CD8-positive, alpha-beta T cell (primary cell): ENCODE measurements at places on chromosomes 7 and 10.

DNA sequence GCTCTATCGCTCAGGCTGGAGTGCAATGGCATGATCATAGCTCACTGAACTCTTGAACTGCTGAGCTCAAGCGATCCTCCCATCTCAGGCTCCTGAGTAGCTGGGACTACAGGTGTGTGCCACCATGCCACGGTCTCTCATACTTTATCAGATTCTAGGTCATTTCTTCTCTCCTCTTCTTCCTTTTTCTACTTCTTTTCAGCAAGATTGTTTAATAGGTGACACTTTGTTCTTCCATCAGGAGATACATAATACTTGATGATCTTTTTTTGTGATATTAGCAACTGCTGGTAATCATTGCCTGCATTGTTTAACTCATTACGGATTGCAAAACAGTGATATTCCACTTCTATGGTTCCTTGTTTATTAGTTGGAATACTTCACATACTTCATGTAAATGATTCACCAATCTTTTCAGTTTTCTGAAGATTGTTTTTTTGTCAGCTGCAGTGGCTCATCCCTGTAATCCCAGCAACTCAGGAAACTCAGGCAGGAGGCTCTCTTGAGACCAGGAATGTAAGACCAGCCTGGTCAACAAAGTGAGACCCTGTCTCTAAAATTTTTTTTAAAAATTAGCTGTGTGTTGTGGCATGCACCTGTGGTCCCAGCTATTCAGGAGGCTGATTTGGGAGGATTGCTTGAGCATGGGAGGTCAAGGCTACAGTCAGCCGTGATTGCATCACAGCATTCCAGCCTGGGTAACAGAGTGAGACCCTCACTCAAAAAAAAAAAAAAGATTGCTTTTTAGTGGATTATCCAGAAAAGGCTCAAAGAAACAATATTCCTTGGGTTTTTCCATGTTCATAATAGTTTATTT is 36.2 kb upstream of the CHST3 start:
- DNase-seq, result no peak

DNA sequence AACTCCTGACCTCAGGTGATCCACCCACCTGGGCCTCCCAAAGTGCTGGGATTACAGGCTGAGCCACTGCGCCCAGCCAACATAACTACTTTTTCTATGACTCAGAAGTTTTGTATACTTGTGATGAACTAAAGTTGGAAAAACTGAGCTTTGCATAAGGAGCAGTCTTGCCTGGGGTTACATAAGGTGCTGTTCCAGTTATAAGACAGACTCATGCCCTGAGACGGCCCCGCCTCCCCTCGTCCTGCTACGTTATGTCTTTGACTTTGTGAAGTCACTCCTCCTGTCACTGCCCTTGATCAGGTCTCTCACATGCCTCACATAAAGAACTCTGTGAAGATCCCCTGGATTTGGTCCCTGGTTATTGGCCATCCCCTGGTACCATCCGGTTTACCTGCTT is 40.4 kb upstream of the OPN4 start:
- no peak for DNase-seq

GRCh38 chr10:8213735-8214134 is 159.2 kb downstream of the GATA3 start:
- DNase-seq, result no peak

- DNase-seq, result no peak
These were observed 37.2 kb upstream of the RTKN2 start for GRCh38 chr10:62305813-62306212.

- DNase-seq, result no peak
These were observed 46.1 kb downstream of the UBE2H start for GRCh38 chr7:129906700-129907099.

DNA sequence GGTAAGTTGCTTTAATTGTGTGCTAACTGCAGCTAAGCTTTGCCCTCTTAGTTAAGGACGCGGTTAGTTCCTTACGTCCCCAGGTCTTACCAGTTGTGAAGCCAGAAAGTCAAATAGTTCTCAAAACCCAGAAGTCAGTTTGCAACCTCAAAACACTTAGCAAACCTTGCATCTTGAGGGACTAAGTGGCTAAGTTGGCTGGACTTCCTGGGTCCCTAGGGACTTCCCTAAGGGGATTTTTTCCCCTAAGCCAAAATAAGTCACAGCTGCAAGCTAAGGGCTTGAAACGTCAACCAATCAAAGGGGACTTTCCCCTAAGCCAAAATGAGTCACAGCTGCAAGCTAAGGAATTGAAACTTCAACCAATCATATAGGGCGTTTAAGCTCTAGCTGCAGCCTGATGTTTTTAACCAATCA is 36.2 kb upstream of the HECW1 start:
- no peak for DNase-seq

DNA sequence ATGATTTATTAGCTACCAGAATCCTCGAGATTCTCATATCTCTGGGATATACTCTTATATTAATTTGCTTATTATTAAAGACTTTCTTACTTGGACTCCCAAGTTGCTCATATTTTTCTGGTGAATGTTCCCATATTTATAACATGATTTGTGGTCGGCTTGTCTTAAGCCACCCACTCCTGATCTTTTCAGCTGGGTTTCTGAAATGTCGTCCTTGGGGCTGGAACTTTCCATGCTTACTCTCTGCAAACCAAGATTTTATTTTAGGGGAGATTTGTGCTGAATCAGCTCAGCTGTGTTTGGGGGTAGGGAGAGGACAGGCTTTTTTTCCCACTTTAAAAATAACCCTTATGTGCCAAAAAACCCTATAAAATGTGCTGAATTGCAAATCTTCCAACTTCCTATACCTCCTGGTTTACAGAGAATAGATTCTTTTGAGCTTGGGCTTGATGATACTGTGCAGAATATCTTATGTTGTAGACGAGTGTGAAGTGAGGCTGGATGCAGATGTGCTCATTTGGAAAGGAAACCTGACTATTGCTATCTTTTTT is 162.1 kb downstream of the SND1 start:
- DNase-seq, result no peak
